ENCODE measurements at places on chromosomes 6 and 20. TPM values are rescaled to one million over a fixed set of nuclear protein-coding genes. Genes with fewer than 3 reads are reported as not detected.

BFSP1 gene
- 3.3 TPM for polyA plus RNA-seq

DNA sequence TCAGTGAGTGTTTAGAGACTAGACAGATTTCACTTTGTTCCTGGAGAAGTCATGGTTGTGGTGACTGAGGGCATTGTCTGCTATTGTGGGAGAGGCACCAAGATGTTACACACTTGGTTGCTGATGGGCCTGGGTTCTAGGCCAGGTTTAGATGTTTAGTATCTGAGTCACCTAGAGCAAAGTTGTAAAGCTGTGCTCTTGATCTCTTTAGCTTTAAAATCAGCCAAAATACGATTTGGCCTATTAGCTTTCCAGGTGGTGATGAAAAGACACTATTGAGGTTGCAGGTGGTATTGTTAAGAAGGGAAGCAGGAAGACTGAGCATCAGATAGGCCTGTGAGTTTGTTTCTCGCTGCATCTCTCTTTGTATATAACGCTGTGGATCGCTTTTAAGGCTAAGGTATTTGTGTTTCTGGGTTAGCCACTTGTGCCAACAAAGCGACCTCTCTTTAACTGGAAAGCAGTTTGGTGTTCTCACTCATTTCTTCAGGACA, 48.6 kb downstream of the FOXO3 start:
- no peak for DNase-seq

DNA sequence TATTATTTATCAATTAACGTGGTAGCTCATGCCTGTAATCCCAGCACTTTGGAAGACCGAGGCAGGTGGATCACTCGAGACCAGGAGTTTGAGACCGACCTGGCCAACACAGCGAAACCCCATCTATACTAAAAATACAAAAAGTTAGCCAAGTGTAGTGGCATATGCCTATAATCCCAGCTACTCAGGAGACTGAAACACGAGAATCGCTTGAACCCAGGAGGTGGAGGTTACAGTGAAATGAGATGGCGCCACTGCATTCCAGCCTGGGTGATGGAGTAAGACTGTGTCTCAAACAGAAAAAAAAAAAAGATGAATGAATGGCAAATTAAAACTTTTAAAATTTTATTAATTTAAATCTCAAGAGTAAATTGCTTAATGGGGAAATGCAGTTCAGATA, 299.6 kb downstream of the CLVS2 start:
- no peak for DNase-seq

PTCRA gene
- 0.67 TPM for polyA plus RNA-seq

GRCh38 chr6:158771399-158772152, 47.6 kb downstream of the EZR start:
- no peak for DNase-seq

ZNF165 gene
- 3.8 TPM for polyA plus RNA-seq

MEI4 gene
- polyA plus RNA-seq: 0.05 TPM

- no peak for DNase-seq
These were observed 70.8 kb downstream of the PTPN1 start for GRCh38 chr20:50580842-50581544.

DNA sequence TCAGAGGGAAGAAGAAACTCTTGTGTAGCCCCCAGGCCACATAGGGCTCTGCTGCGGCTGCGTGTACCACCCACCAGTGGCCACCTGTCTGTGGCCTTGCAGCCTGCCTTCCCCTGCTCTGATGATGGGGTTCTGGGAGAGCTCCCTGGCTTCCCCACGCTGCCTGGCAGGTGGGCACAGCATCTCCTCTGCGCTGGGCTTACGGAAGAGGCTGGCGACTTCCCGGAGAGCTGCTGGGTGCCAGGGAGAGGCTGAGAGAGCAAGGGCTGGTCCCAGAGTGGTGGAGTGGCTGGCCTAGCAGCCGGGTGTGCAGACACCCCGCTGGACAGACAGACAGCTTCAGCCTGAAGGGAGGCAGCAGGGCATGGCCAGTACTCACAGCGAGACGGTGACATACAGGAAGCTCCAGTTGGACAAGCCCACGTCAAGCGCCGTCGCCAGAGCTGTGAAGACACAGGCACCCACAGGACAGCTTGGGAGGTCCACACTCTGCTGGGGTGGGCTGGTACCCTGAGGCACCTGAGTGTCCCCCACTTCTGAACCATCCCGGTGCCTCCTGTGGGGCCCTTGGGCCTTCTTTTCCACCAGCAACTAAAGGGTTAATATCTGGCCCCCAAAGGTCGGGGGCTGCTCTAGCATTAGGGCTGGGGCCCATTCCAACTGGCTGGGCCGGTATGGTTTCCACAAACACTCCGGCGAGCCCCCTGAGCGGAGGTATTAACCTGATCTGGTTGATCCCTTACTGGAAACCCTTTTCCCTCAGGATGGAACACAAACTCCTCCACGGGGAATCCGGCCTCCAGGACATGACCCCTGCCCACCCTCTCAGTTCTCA, 48.1 kb upstream of the CDH22 start:
- no peak for DNase-seq

- DNase-seq: no peak
These were observed 455.7 kb downstream of the CD83 start for GRCh38 chr6:14573267-14573666.

DNA sequence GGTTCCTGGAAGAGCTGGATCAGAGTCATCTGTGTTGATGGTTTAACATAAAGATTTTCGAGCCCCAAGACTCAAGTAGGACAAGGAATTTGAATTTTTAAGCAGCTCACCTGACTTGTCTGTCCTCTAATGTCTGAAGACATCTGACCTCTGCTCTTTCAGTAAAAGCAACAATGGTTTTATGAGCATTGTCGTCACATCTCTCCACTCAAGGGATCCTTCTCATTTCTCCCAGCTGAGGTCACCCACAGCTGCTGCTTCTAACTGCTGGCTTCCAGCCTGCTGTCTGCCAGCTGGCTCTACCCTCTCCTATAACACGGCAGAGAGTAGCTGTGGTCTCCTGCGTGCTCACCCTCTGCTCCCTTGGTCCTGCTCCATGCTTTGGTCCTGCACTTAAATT, 24.7 kb upstream of the HDAC2 start:
- DNase-seq: no peak

GRCh38 chr6:38144365-38144945, 324.9 kb downstream of the ZFAND3 start:
- no peak for DNase-seq

DNA sequence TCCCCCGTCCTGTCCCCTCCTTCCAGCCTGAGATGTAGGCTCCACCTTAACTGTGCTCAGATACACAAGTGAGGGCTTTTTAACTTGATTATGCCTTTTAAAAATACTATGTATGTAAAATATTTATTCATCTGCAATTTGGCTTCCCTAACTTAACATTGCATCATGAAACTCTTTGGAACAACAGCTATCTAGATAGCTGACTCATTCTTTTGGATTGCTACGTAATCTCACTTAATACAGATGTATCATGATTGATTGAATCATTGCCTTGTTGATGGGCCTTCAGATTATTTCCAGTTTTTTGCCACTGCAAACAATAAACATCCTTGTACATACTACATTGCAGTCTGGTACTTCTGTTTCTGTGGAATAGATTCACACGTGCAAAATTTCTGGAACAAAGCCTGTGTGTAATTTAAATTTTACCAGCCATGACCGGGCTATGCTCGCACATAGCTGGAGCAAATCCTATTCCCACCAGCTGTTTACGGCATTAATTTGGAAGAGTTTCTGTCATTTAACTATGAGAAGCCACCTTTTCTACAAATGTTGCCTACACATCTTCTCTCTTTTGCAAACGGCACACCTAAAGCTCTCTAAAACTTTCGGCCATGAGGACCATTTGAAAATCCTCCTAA, 6.5 kb downstream of the PRND start:
- no peak for DNase-seq

SUMO4 gene
- 1.6 TPM for polyA plus RNA-seq

GTSF1L gene
- not detected for polyA plus RNA-seq

DNA sequence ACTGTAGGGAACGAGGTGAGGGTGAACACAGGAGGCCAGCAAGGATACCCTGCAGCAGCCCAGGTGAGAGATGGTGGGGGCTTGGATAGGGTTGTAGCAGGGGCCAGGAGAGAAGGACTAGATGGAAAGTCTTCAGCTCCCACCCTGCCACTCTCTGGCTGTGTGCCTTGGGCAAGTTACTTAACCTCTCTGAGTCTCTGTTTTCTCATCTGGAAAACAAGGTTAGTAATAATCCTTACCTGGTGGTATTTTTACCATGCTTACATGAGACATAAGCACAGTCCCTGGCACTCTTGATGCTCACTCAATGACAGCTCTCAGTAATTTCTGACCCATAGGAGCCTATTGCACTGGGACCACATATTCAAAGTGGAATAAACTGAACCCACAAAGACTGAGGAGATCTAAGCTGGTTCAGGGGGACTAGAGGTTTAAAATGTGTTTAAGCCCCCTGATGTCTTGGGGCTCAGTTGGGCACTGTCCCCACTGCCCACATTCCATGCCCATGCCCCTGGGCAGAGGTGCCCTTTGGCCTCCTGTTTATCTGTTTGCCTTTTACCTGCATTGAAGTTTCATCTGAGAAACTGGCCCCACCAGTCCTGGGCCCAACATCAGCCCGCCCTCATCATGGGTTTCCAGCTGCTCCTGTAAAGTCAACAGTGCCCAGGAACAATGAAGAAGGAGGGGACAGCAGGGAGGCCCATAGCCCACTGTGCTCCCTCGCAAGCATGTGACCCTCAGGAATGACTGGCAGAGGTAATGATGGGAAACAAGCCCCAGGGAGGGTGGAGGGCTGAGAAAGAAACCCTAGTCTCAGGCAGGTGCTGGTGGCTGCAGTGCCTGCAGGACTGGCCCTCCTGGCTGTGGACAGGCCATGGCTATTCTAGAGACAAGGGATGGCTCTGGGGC, 104.0 kb downstream of the VEGFA start:
- no peak for DNase-seq

Measured in left lung (tissue), 14 donors.